Fibroblast of gingiva (primary cell): ENCODE measurements at places on chromosomes 12 and 14.
A peak's percentile ranks its signal among the peaks of the same experiment; 100 is the strongest.

DNA sequence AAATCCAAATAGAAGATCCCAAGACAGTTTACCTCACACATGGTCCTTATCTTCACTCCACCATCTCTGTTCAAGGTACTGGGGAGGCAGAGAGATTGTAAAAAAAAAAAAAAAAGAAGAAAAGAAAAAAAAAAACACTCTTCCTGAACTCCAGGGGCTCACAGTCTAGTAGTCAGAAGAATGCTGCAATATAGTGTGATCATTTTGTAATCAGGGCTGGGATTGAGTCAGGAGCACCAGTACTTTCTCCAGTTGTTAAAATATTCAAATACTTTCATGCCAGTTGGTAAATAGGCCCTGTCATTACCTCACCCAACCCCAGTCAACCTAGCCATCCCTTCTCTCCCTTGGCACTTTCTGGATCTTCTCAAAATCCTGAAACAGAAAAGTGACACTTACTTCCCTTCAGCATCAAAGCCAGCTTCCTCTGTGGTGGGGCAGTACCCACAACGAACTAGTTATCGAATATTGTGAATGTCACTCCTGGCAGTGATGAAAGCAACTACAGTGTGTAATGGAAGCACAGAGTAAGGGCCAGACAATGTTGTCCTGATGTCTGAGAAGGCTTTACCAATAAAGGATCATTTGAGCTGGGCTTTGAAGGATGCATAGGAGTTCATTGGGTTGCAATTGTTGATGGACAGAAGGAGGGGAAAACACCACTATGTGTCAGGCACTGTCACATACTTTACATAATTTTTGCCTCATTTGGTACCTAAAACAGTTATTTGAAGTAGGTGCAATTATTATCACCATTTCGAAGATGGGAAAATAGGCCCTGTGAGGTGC lies 44.3 kb upstream of the HSPB8 start:
- no peak for DNase-seq

DNA sequence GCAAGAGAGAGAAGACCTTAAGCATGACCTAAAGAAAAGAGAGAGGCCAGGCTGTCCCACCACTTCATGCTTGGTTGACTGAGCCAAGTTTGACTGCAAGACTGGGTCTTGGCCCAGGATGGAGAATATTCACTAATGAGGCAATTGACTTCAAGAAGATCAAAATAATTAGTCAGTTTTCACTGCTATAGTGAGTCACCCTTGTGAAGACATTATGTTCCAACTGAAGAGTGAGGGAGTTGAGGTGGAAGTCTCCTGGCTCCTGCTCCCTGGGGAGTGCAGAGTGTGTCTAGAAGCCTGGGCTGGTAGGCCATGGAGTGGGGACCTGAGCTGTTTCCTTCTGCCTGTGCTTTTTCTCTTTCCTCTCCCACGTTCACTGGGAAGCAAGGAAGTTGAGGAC lies 117.6 kb downstream of the CACNA1C start:
- DNase-seq, result peak; percentile 63

DNA sequence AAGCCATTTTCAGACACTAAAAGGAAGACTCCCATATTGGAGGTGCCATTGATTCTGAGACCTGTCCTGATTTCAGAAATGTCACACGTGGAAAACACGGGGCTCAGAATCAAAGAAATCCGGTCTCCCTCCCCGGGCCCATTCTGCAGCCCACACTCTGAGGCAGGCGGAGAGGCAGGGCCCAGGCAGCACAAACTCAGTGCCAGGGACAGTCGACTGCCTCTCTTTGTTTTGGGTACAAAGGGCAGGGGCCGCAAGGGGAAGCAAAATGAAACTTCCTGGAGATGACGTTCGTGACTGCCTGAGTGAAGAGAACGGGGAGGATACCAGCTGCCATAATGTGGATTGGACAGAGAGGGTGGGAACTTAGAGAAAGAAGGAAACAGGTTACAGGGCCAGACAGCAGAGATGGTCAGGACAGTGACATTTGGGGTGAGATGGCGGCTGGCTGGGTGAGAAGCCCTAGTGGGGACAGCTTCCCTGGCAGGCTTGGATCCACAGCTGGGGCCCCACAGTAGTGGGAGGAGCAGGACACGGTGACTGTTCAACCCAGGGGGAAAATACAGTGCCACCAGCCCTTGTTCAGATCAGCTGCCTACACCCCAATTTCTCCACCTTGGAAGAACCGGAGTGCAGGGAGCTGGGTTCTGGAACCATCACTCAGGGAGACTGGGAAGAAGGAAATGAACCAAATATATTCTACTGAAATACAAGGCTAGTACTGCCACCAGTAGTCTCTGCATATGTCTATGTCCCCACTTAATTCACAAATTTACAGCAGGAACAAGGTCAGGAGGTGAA lies 8.1 kb downstream of the GAPDH start:
- DNase-seq, result no peak

DNA sequence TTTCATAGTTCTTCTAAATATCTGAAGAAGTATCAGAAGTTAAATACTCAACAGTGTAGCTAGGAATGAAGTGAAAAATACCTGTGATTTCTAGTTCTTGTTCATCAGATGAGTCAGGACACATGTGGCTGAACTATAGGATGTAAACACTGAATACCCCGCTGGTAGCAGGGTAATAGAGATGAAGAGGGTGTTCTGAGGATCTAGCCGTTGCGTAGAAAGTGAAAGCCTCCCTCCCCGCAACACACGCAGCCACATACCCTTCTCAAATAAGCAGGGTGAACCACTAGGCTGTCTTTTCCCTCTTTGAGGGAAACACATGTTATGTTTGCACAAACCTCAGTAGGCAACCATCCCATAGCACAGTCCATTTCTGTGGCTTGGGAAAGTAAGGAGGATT lies 16.4 kb upstream of the RNASE12 start:
- no peak for DNase-seq

GRCh38 chr12:110537605-110538409 lies 35.7 kb downstream of the RAD9B start:
- peak; percentile 7 for DNase-seq

DNA sequence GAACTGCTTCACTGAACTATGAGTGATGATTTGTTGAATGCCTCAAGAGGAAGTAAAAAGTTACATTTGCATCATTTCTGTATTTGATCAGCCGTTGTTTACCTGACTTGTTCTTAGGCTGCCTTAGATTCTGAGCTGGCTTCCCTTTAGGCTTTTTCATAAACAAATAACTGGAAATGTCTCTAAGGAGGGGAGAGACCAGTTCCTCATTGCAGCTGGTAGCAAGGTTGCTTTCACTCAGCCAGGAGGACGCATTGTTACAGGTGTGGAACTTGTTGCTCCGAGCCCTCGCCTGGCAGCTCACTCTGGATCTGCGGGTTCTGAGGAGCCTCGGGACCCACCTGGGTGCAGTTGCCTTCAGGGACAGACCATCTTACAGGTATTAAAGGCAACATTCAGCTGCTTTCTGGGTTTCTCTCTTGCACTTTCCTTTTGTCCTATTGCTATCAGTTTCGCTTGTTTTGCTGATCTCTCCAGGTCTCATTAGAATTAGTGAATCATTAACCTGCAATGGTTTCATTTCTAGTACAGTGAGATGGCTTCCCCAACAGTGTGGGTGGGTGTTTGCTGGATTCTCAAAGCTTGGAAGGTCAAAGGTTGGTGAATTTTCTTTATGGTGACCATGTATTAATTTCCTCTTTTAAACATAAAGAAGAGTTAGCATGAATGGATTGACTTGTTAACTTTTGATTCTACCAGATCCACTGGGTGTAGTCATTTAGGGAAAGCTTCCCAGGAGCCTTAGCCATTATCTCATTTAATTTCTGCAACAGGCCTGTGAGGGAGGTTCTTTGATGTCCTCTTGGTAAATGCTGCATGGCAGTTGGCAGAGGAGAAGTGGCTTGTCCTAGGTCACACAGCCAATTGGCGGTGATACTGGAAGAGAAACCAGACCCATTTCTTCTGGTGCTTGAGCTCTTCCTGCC lies at the start of gene PLEKHG7:
PLEKHG7 (plus strand) TSS at position 236 of the 926 bp plus-strand sequence. CDS start 3,643 bp downstream, outside the sequence.
- no peak for DNase-seq

- DNase-seq, result no peak
Measured at GRCh38 chr12:80707126-80707829, at the start of gene MYF6. Gene MYF6, plus strand, starts transcription at chr12:80707634. Its CDS starts 86 bp downstream, at chr12:80707720.

DNA sequence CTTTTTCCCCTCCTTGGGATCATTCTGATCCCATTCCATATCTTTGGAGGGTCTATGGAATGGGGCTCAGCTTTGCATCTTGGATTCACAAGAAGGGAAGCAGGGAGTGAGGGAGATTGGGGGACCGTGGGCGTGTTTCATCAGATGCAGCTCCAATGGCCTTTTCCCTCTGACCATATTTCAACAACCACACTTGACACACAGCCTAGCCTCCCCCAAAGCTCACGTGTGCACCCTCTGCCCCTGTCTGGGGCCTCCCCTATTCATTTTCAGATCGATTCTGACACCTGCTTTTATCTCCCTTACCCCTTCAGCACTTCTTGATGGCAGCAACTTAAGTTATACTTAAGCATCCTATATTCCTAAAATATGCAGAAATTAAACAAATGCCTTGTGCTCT lies 126.6 kb downstream of the CHST11 start:
- no peak for DNase-seq

DNA sequence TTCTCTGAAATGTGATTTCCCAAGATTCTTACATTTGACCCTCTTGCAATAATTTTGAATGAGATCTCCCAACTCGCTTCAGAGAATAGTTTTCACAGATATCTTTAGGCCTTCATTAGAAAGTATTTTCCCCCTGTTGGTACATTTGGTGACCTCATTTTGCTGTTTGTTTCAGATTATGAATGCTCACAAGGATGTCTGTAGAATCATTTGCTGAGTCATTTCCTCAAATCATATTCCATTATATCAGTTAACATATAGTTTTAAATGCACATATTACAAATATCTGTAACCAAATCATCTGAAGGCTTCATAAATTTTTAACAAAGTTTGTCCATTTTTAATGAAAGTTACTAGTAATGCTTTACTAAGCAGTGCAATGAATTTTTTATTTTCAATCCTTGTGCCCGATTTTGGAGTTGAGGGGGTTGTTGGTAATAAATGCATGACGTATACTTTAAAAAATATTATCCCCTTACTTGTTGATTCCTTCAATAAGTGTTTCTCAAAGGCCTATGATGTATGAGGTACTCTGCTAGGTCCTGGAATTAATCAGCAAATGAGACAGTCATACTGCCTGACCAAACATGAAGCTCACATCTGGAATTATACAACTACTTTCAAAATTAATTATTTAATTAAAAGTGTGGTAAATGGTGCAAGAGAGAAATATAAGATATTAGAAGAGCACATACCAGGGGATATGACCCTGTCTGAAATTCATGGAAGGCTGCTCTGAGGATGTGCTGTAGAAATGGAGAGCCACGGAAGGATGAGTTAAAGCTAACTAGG lies 126.9 kb upstream of the RAP1B start:
- DNase-seq, result peak; percentile 56

- no peak for DNase-seq
Measured at GRCh38 chr12:5437589-5437988, 5.7 kb downstream of the NTF3 start.

GRCh38 chr12:39287817-39288216 lies 155.1 kb downstream of the KIF21A start:
- no peak for DNase-seq

DNA sequence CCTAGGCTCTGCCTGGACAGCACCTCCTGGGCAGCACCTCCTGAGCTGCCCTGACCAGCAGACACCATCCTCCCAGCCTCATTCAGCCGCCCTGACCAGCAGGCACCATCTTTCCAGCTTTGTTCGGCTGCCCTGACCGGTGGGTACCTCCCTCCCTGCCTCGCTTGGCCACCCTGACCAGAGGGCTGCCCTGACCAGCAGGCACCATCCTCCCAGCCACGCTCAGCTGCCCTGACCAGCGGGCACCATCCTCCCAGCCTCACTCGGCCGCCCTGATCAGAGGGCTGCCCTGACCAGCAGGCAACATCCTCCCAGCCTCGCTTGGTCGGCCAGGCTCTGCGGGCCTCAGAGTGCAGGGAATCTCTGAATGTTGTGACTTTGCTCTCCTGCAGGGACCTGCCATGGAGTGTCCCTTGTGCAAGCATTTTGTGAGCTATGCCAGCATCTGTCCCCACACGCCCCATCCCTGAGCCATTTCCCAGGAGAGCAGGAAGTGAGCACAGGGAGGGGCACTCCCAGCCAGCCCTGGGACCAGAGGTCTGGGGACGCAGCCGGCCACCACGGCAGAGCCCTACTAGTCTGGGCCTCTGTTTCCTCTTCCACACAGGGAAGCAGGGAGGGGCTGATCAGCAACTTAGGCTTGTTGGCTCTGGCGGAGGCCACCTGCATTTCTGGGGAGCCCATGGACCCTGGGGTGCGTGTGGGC lies 265.5 kb downstream of the SEC23A start:
- DNase-seq, result no peak

DNA sequence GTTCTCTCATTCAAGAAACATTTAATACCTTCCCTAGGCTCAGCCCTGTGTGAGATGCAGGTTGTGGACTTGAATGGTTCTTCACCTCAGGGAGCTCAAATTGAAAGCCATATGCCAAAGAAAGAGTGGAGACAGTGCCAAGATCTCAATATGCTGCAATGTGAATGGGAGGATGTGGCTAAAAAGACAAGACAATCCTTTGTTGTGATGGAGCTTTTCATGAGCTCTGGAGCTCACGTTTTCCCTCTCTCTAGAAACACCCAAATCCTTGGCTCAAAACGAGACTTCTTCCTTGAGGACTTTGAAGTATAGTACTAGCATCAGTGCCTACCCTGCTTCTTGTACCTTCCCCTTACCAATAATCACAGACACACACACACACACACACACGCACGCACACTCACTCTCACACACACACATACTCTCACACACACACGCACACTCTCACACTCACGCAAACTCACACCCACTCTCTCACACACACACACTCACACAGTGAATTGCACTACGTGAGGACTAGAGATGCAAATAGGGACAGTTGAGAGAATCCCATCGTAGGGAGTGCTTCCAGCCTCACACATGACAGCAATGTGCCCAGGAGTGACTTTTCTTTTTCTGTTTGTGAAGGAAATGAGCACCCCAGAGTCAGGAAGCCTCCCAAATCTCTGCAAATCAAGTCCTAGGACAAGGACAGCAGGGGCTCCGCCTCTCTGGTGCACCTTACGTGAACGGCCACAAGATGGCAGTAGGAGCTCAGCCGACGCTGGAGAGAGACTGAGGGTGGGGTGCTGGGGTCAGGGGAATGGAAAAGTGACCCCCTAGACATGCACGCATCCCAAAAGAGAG lies 231.4 kb downstream of the PCNX1 start:
- peak; percentile 26 for DNase-seq

GRCh38 chr14:103576371-103577024 lies 13.7 kb downstream of the COA8 start:
- peak; percentile 92 for DNase-seq

DNA sequence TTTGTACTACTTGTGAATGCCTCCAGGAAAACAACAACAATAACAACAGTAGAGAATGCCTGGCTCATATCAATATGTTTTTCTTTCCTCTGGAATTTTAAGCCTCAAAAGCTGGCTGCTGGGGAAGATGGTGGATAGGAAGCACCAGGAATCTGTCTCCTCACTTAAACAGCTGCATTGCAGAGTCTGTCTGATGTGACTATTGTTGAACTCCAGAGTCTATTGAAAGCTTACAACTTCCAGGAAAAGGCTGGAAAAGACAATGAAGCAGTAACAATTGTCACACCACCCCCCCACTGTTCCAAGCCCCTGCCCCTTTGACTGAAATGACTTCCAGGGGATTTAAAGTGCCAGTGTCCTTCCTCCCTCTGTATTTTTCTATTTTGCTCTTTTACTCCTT lies 309.7 kb downstream of the BMP4 start:
- DNase-seq, result no peak

GRCh38 chr12:109744986-109745942 lies 31.6 kb downstream of the FAM222A start:
- DNase-seq, result no peak
